CD4-positive, alpha-beta T cell treated with Interleukin-12 subunit alpha and Interleukin-12 subunit beta, for 1 hour (primary cell): ENCODE measurements at places on chromosomes 7 and 10.

GRCh38 chr7:155221547-155221946, 76.1 kb upstream of the INSIG1 start:
- no peak for DNase-seq

GRCh38 chr7:68121655-68122054, 1125.0 kb downstream of the TYW1 start:
- DNase-seq = no peak

DNA sequence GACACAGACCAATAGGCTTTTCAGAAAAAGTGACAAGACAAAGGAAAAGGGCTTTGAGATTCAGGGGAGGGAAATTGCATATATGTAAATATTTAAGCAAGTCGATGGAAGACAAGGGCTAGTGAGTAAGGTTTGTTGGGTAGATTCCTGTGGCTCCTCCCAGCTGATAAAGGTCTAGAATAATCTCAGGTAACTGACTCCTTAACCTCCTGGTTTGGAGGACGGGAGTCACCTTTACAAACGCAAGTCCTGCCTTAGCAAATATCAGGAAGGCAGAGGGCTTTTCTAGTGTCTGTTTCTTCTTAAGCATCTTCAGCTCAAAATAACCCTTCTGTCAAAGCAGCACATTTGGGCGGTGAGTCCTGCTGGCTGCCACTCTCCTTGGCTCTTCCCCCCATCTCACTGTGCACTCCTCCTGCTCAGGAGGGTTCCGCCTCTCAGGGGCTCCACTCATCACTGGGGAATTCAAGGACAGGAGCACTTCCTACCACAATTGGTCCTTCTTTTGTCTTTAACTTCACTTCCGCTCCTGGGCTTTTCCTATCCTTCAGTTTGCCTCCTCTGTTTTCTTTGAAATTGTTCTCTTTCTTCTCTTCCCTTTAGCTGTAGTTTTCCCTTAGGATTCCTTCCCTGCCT, 496.3 kb upstream of the KLF6 start:
- no peak for DNase-seq

- DNase-seq = no peak
Observed at GRCh38 chr10:18450298-18450697, 201.1 kb downstream of the NSUN6 start.

GRCh38 chr7:91079487-91079886, 184.7 kb upstream of the FZD1 start:
- no peak for DNase-seq

GRCh38 chr10:58513188-58514110, 777 bp downstream of the BICC1 start:
- DNase-seq = no peak

DNA sequence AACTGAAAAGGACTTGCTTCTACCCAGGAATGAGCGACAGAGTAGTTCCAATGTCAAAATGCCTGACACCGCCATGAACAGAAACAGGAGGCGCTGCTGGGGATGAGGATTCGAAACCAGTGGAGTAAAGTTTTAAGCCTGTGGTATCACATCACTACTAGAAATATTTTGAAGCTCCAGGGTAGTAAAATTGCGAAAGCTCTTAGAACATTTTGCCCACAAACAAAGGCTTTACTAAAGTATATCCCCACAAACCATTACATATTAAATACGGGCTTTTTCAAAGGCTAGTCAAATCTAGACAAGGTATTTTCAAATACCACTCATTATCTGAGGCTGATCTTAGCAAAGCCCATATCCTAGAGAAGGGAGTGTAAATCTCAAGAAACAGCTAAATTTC, 2.4 kb downstream of the PRDX3 start:
- no peak for DNase-seq

GRCh38 chr10:13352519-13352918, 4.4 kb upstream of the SEPHS1 start:
- DNase-seq = no peak

DNA sequence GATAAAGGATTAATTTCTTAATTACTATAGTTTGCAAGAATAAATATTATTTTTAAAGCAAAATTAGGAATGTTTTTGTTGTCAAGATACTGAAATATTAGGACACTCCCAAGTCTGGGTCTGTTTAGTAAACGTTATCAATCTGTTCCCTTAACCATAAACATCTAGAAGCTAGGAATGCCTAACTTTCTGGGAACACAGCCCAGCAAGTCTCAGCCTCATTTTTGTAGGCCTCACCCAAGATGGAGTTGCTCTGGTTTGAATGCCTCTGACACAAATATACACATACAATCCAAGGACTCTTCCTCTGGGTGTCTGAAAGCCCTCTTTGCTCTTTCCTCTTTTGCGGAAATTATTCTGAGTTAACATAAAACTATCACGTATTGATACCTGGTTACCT, 487.4 kb upstream of the CELF2 start:
- no peak for DNase-seq

DNA sequence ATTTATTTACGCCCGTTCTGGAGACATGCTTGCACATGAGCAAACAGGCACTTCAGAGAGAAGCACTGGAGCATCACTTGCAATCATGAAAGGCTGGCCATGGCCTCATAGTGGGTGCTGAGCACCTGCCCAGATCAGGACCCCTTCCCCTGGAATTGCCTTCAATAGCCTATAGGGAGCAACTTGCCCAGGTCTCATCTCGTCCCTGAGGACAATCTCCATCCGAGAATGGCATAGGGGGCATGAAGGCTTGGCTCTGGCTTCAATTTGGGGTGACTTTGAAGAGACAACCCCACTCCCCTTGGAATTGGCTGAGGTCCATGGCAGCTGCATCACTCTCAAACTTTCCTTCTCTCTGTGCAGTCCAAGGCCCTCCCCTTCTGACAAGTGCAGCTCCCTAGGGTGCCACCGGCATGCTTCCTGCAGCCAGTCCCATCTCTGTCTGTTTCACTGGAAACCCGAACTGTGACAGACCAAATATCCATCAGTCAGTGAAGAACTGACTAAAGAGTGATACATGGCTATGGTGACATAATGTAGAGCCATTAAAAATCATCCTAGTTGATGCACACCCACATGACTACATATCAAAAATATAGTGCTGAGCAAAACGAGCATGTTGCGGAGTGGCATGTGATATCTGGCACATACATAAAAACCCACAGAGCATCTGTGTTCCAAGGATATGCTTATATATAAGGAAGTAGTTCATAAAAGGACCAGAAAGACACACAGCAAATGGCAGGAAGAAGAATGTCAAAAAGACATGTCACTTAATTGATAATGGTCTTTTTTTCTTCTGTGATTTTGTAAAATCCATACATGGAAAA, 12.4 kb downstream of the GDF2 start:
- no peak for DNase-seq

GRCh38 chr10:122507616-122508015, 46.3 kb downstream of the HTRA1 start:
- DNase-seq = no peak

GRCh38 chr10:126147866-126148587, 240.2 kb downstream of the ADAM12 start:
- DNase-seq = no peak

- DNase-seq = no peak
Observed at GRCh38 chr10:103839519-103839871, 15.9 kb downstream of the SH3PXD2A start.

DNA sequence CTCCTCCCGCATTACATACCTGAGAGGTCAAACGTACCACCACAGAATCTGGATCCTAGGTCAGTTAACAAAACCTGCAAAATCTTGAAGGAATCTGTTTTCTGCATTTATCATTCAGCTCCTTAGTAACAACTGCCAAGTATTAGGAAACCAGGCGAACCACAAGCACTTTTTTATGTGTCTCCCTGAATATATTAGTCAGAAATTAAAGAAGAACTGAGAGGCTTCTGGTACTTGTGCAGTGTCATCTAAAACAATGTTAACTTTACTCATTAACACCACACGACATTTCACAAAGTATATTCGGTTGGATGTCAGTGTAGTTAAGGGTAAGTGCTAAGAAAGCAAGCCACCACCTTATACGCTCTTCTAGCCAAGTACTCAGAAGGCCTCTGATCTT, 2.5 kb downstream of the CCDC6 start:
- no peak for DNase-seq

DNA sequence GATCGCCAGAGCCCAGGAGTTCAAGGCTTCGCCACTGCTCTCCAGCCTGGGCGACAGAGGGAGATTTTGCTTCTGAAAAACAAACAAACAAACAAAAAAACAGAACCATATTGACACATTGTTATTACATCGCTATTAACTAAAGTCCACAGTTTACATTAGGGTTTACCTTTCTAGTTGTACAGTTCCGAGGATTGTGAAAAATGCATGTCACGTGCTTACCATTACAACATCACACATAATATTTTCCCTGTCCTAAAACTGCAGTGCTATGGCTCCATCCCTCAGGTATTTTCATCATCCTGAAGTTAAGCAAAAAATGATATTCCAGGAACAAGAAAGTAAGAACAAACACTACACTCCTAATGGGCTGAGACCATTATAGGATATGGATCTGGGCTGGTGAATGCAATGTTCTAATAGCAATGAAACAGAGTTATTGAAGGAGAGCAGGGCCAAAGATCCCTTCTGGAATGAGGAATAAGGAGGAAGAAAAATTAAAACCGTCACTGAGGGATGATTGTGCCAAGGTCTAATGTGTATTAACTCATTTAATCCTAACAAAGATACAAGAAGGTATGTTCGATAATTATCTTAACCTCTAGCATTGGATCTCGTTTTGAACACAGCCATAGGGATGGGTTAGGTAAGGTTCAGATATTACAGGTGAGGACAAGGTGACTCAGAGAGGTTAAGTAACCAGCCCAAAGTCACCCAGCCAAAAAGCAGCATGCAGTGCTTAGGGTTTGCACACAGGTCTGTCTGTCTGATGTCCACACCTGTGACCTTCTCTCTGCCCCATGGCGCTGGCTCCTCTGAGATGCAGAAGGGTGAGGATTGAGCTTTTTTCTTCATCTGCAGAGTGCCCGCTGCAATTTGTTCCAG, 14.0 kb upstream of the CUX1 start:
- no peak for DNase-seq

GRCh38 chr7:27708485-27708884, 31.5 kb upstream of the TAX1BP1 start:
- DNase-seq = no peak

- no peak for DNase-seq
Observed at GRCh38 chr10:77190291-77190690, 447.3 kb downstream of the KCNMA1 start.
